Amygdala (tissue), 56 donors: ENCODE measurements at places on chromosomes 3 and 15.

- no peak for DNase-seq
Observed at GRCh38 chr15:38163658-38164057, 89.0 kb upstream of the SPRED1 start.

DNA sequence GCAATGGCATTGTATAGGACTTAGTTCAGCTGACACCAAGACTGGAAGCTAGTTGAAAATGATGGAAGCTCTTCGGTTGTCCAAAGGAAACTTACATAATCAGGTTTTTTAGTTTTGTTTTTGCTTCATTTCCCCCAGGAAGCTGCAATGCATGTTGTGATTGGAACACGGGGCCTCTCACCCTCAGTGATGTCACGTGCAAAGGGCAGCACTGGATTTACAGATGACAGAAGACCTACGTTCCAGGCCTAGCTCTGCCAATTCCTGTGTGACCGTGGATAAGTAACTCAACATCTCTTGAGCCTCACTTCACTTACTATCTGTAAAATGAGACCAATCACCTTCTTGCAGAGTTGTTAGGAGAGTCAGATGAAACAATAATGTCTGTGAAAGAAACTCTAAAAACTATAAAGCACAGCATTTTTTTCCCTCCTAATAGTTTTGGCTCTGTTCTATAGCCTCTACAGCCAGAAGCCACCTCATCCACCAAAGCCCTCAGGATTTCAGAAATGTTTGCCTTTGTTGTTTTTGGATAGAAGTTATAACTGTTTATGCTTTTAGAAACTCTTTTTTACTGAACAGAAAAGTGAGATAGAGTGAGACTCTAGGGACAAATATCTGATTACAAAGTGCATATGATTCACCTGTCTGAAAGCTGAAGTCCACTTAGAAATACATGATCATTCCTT, 4.6 kb downstream of the RBSN start:
- no peak for DNase-seq

- DNase-seq: no peak
Observed at GRCh38 chr3:172343117-172343516, 105.1 kb downstream of the GHSR start.

GRCh38 chr3:176106380-176106779, 1090.9 kb downstream of the TBL1XR1 start:
- DNase-seq: no peak

DNA sequence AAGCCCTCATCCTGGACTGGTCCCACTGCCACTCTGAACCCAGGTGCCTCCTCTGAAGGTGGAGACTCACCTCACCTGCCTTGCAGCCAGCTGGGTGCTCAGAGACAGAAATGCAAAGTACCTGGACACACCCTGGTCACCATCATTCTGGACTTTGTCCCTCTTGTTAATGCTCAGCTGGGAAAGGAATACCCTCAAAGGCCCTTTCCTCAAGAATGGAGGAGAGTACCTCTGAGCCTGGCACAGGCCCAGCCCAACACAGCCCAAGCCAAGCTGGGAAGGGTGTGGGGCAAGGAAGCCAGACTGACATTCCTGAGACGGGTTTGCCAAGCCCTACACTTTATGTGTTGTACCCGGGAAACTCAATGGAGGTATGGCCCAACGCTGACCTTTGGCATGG, 983 bp upstream of the ALAS1 start:
- no peak for DNase-seq
